ENCODE measurements at places on chromosomes 7 and 10.
A peak's percentile ranks its signal among the peaks of the same experiment; 100 is the strongest.

- no peak for DNase-seq
- no peak overlapping the region for H3K27ac ChIP-seq
Observed at GRCh38 chr10:118523775-118524174, 71.7 kb downstream of the PRLHR start.

GRCh38 chr10:33134011-33134751, 176.2 kb upstream of the ITGB1 start:
- DNase-seq, result peak; percentile 69
- peak overlapping the region; percentile 44 for H3K27ac ChIP-seq
- H3K36me3 ChIP-seq, result no peaks in the 10 kb centered on the region
- no peak overlapping the region for H3K4me3 ChIP-seq
- peaks cover 8% of the 10 kb centered on the region for H3K4me1 ChIP-seq

DNA sequence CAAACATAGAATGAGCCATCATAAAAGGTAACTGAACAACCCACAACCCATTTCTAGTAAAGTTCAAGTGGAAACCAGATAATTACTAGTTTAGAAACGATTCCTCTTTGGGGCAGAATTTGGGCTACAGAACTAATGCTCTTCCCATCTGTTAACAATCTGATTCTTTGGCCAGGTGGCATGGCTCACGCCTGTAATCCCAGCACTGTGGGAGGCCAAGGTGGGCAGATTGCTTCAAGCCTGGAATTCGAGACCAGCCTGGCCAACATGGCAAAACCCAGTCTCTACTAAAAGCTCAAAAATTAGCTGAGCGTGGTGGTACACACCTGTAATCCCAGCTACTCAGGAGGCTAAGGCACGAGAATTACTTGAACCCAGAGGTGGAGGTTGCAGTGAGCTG, 18.5 kb downstream of the CYP51A1 start:
- H3K4me3 ChIP-seq, result no peak overlapping the region
- no peak for DNase-seq
- H3K36me3 ChIP-seq, result peaks cover 59% of the 10 kb centered on the region
- no peaks in the 10 kb centered on the region for H3K4me1 ChIP-seq
- H3K27ac ChIP-seq, result no peak overlapping the region

DNA sequence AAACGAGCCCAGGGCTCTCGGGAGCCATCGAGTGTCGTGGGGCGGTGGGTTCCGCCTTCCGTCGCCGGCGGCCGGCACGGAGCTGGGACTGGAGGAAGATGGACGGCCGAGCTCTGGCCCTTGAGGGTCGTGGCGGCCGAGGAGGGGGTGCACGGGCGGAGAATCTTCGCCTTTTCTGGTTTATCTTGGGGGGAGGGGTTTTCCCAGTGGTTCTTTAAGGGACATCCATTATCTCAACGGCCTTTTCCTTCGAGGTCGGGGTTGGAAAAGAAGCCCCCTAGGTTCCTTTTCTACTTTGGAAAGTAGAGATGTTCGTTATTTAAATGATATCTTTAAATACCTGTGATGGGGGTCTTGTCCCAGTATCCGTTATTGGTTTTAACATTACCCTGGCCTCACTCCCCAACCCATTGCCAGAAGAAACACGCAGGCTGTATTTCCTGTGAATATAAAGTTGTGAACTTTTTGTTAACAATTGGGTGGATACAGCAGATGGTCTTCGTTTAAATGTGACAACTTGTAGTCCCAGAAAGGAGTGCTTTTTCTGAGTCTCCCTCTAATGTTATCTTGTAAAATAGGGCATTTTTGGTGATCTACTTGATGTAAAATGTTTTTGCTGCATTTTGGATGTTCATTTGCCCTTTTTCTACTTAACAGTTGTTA, 765 bp downstream of the CCAR1 start:
- peak overlapping the region; percentile 100 for H3K4me3 ChIP-seq
- H3K27ac ChIP-seq, result peak overlapping the region; percentile 97
- no peaks in the 10 kb centered on the region for H3K27me3 ChIP-seq
- no peak for DNase-seq
- peaks cover 35% of the 10 kb centered on the region for H3K36me3 ChIP-seq
